Effector CD4-positive, alpha-beta T cell (primary cell): ENCODE measurements at places on chromosomes 6 and 20.
A peak's percentile ranks its signal among the peaks of the same experiment; 100 is the strongest.

GRCh38 chr6:40349901-40350746 is 237.0 kb downstream of the LRFN2 start:
- DNase-seq, result no peak

DNA sequence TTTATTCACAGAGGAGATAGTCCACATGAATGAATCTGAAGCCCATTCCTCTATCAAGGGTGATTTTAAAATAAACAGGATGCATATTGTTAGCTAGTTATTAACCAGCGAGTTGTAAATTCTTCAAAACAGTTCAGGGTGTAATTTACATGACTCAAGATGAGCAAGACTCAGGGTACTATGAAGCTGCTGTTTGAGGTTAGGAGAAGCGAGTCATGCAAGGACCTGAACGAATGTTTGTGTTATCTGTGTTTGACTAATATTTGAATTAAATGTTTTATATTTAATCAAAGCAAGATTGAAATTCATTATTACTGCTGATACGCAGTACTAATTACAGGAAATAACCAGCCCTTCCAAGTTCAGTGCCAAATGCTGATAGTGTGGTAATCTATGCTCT is 191.1 kb downstream of the SAMD5 start:
- DNase-seq, result no peak

- no peak for DNase-seq
Observed at GRCh38 chr6:157434349-157435033, 53.5 kb downstream of the ZDHHC14 start.

- DNase-seq, result no peak
Observed at GRCh38 chr6:106858653-106859092, 115.9 kb downstream of the CD24 start.

- no peak for DNase-seq
Observed at GRCh38 chr6:68226460-68226859, 408.6 kb upstream of the ADGRB3 start.

DNA sequence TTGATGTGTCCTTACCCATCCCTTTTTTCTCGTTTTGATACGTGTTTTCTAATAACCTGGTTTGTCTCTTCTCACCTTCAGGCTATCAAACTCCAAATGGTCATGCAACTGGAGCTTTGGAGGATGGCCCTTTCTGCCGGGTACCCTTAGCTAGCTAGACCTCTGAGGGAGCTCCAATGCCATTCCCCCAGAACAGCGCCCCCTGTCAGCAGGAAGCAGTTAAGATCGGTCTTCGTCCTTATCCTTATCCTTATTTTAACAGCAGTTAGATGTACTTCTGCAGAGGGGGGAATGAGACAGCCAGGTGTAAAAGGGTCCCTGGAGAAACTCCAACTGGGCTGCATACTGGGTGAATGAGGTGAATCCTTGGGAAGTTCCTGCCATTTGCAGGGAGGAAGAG is 37.2 kb downstream of the SEL1L2 start:
- no peak for DNase-seq

GRCh38 chr6:54897462-54898189 is 51.1 kb downstream of the FAM83B start:
- DNase-seq, result no peak

DNA sequence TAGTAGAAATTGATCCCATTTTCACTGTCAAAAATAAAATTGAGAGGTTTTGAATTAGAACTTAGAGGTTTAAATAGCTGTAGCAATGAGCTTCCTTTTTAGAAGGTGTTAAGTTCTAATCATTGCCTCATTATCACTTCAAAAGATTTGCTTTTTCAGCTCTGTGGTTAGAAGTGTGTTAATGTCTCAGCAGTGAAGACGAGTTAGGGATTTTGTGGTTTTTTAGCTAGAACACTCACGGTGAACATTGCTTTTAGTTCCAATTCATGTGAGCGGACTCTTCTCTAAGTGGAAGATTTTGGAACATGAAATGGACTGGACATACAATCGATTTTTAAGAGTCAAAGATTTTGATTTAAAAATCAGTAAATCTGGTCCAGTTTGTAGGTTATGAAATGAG is 12.7 kb upstream of the IFNGR1 start:
- DNase-seq, result no peak

DNA sequence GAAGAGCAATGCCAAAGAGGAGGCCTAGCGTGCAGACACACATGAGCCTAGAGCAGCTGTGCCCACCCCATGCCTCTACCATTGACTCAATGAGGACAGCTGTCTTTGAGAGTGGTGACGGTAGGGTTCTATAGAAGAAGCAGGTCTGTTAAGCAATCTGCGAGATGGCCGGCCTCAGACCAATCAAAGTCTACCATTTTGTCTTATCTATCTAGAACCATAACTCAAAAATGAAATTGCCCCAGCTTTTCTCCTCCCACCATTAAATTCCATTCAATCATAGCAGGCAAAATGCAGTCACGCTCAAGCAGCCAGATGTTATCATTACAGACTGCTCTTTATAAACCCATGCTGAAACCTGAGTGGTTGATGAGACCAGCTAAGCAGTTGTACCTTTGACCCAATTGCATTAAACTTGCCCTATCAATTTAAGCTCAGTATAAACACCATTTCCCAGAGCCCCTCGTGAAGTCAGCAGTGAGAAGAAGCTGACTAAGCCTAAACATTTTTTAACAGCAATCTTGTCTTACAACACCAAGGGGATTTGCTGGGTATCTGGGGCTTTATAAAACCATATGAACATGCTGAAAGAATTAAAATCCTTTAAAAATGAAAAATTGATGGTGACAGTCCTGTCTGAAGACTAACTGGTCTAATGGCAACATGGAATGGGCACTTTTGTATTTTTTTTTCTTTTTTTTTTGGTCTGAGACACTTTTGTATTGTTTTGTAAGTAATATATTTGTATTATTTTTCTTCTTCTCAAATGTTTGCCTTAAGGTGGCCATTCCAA is 57.5 kb downstream of the FOXC1 start:
- DNase-seq, result no peak

GRCh38 chr20:49230561-49231133 is 11.4 kb downstream of the DDX27 start:
- DNase-seq, result no peak

- DNase-seq, result no peak
Observed at GRCh38 chr6:25889877-25890853, 16.1 kb upstream of the SLC17A3 start.

DNA sequence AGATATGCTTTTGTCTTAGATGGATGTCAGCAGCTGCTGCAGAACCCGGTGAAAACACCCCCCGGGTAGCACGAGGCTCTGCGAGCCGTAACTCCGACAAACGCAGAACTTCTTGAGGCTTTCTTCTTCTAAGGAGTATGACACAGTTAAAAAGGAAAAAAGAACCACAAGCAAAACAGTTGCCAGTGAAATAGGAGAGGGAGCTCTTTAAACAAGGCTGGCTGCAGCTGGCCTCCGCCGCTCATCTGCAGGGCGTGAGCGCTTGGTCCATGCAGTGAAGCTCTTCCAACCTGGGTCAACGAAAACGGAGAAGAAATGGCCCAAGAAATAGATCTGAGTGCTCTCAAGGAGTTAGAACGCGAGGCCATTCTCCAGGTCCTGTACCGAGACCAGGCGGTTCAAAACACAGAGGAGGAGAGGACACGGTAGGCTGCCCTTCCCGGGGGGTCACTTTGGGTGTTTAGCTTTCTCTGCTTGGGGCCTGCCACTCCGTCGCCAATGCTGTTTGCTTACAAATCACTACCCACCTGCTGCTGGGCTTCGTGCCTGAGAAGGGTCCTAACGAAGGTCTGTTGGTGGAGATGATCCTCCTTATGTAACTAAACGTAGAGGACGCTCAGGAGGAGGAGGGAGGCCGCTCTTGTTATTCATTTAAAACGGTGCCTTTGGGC is 13.2 kb downstream of the SYTL3 start:
- DNase-seq, result no peak

DNA sequence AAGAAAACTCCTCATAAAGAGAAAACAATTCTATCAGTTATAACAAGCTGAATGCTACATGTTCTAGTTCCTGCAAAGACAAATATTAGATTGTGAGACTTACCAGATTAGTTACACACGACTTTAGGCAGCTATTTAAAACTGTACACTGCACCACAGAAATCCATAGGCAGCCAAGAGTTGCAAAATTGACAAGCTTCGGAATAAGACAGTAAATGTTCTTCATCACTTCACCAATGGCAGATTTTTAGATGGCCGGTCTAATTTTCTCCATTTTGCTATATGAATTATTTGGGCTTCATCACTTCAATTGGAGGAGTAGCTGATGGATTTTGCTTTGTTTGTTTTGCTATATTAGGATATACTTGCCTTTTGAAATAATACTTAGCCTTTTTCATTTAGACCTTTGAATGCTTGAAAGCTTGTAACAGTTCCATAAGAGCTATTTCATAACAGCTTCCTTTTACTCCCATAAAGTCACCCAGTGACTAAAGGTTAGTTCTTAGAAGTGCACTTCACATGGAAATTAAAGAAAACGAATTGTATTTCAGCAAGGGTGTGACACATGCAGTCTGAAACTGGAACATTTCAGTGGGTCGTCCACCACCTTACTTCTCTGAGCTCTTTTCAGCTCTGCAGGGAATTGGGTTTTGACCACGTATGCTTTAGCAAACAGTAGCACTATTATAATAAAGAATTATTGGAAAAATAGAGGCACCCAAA is at the start of gene ROS1:
Gene ROS1, minus strand, starts transcription at position 512 of the 723 bp plus-strand sequence. Its CDS starts 286 bp downstream, at position 226.
- no peak for DNase-seq

DNA sequence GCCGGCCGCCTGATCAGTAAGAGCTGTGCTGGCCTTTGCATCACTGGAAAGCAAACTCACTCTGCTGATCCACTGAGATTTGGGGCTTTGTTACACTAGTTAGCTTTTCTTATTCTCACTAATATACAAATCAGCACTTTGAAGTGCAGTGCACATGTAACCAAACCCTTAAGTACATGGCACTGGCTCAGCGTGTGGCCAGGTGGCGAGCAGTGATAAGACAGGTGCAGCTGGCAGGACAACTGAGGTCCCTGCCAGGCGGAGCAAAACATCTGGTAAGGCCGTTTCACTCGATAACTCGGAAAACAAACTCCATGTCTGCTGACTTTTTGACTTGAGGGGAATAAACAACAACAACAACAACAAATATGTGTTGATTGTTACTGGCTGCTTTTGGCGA is 11.0 kb downstream of the GFRA4 start:
- no peak for DNase-seq

GRCh38 chr6:54516321-54516720 is 208.1 kb downstream of the TINAG start:
- DNase-seq, result no peak

DNA sequence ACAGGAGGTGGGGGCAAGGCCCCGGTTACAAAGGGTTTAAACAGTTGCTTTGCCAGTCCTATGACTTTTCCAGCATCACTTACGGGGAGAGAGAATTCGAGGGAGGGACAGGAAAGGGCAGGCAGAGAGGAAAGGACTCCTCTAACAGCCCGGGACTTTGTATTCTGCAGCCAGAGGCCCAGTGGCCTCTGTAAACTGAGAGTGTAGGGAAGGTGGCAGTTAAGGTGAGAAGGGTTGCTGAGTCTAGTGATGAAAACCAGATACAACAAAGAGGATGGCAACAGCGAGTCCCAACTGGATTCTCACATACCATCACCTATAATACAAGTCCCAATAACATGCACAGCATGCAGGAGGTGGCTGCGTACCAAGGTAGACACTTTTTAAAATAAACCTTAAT is 13.5 kb downstream of the PLAGL2 start:
- no peak for DNase-seq

DNA sequence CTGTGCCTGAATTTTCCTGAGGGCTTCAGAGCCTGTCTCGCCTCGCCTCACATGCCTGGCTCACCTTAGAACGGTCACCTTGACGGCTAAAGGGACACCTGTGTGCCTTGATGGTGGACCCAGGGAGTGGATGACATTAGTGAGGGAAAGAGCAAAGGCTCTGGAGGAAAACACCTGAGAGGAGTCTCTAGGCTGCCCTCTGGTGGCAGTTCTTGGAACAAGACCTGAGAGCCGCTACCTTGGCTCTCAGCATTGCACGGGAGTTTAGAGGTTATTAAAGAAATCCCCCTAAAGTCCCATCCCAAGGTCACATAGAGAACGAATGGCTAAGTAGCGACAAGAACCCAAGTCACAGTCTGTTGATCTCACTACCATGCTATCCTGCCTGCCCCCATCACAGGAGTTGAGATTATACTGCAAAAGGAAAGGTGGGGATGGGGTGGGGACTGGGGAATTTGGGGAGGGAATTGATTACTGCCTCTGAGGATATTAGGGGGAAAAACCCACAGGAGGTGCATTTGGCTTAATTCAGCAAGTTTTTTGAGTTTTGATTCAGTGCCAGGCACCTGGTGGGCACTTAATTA is 7.9 kb upstream of the CDSN start:
- peak; percentile 70 for DNase-seq

GRCh38 chr6:88378639-88379038 is 212.5 kb upstream of the CNR1 start:
- no peak for DNase-seq

DNA sequence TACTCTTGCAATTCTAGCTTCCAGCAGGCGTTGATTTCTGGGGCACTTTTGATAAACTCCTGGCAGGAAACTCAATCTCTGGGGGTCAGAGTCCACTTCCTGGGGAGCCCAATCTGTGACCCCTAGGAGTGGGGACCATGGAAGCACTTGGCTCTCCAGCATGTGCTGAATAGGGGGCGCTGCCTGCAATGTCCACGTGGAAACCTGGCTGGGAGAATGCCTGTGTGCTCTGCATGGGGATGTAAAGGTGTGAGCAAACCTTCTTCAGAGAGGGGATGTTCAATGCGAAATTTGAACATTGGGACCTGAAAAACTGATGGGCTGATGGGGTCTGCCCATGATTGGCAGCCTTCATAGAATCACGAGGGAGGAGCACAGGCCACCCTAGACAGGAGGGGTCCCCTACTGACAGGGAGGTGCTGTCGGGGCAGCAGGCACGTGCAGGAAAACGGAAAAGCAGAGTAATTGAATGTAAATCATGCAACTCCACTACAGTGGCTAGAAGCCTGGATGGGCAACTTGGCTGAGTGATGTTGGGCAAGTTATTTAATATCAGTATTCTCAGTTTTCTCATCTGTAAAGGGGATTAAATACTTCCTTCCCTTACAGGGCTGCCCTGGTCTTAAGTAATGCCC is 47.8 kb downstream of the CEP43 start:
- no peak for DNase-seq

- no peak for DNase-seq
Observed at GRCh38 chr20:48945840-48946514, 24.5 kb downstream of the ARFGEF2 start.

- DNase-seq, result no peak
Observed at GRCh38 chr6:156587071-156587470, 190.1 kb upstream of the ARID1B start.

DNA sequence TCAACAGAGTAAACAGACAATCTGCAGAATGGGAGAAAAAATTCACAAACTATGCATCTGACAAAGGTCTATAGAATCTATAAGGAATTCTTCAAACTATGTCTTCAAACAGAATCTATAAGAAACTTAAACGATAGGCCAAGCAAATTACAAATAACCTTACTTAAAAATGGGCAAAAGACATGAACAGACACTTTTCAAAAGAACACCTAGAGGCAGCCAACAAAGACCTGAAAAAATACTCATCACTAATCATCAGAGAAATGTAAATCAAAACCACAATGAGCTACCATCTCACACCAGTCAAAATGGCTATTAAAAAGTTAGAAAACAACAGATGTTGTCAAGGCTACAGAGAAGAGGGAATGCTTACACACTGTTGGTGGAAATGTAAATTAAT is 81.3 kb downstream of the ID4 start:
- no peak for DNase-seq
